ENCODE measurements at places on chromosomes 1 and 21. TPM values are rescaled to one million over a fixed set of nuclear protein-coding genes. Genes with fewer than 3 reads are reported as not detected.

DNA sequence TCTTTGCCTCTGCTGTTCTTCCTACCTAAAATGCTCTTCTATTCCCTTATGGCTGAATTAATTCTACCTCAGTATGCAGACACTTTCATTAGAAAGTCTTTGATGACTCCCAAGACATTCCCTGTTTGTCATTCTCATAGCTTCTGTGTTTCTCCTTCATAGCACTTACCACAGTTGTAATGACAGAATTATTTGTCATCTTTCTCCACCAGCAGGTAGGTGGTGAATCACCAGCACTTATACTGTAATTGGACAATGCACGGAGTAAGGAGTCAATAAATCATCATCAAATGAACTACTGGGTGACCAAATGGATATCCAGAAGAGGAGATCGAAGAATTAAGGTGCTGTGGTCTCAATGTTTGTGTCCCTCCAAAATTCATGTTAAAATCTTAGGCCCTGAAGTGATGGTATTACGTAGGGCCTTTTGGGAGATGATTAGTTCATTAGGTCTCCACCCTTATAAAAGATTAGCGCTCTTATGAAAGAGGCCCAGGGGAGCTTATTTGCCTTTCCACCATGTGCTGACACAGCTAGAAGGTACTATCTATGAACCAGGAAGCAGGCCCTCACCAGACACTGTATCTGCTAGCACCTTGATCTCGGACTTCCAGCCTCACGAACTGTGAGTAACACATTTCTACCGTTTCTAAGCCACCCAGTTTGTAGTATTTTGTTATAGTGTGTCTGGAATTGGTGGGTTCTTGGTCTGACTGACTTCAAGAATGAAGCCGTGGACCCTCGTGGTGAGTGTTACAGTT is 2.4 kb upstream of the CCT8 start:
- no peak for DNase-seq

DNA sequence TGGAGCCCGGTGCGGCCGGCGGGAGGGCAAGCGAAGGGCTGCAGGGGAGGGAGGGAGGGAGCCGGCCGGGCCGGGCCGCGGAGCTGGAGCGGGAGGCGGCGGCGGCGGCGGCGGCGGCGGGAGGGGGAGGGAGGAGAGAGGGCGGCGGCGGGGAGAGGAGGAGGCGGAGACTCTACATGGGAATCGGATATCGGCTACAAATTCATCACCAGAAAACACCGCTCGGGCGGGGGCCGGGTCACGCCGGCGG is at the start of gene AKT3:
Gene AKT3, minus strand, starts transcription at position 42 of the 250 bp plus-strand sequence. CDS start 7,073 bp downstream, outside the sequence.
- peak; percentile 94 for DNase-seq

GRCh38 chr1:179190861-179191260 is 38.6 kb downstream of the ABL2 start:
- DNase-seq = no peak

The TFF1 gene
- total RNA-seq = not detected

- DNase-seq = no peak
These were observed 24.1 kb upstream of the LCE5A start for GRCh38 chr1:152486400-152487006.

GRCh38 chr1:201850053-201850397 is 21.1 kb downstream of the IPO9 start:
- DNase-seq = no peak

The FCER1G gene
- total RNA-seq = 250 TPM

- peak; percentile 92 for DNase-seq
These were observed at the start of gene PTAFR for GRCh38 chr1:28176492-28177470. Gene PTAFR (minus strand): TSS chr1:28176690. CDS start chr1:28151021, 25,669 bp downstream.

- peak; percentile 90 for DNase-seq
These were observed 2.8 kb upstream of the IGSF8 start for GRCh38 chr1:160101037-160101716.

GRCh38 chr1:41242342-41243078 is 404 bp upstream of the SCMH1 start:
- peak; percentile 85 for DNase-seq

The SYPL2 gene
- total RNA-seq = 0.67 TPM

GRCh38 chr1:212125654-212126053 is 90.1 kb downstream of the DTL start:
- no peak for DNase-seq

DNA sequence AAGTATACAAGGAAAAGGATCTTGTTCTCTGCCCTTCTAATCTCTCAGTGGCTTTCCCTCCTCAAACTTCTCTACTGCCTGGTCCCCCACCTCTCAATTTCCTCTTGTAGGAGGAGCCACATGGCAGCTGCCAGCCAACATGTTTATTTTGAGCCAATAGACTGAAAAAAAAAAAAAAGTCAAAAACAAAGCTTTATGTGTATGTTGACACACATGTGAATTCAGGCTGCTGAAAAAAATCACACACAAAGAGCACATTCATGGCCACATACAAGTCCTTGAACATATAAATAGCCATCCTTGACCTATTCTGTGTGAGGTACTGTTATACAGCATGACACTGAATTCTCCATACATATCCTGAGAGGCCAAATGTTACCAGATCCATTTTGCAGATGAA is 3.7 kb downstream of the PTPN14 start:
- DNase-seq = no peak

DNA sequence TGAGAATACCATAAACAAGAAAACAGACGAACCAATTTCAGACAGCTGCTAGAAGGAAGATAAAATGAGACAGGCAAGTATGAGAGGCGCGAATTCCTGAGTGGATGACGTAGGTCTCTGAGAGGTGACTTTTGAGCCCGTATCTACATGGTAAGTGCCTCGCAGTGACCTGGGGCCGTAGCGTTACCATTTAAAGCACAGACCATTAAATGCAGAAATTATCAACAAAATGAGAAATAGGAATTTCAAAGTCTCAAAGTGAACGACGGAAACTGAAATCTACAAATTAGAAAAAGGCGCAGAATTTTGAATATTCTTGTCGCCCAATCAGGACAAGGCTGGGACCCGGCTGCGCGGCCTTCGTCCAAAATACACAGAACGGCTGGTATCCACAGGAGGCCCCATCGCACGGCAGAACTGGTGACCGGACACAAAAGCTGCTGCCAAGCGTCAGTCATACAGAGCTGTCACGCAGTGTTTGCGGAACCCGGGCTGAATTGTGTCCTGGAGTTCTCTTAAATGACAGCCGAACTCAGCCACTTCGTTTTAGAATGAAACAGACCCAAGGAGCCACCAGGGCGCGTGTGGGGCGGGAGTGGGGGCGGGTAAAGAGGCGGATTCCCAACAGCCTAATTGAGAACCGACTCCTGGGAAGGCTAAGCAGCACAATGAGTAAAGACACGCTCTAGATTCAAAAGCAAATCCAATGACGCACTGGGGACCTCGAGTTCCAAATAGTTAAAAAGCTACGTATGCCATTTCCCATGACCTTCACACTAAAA is 13.8 kb upstream of the BOLA1 start:
- DNase-seq = peak; percentile 94

DNA sequence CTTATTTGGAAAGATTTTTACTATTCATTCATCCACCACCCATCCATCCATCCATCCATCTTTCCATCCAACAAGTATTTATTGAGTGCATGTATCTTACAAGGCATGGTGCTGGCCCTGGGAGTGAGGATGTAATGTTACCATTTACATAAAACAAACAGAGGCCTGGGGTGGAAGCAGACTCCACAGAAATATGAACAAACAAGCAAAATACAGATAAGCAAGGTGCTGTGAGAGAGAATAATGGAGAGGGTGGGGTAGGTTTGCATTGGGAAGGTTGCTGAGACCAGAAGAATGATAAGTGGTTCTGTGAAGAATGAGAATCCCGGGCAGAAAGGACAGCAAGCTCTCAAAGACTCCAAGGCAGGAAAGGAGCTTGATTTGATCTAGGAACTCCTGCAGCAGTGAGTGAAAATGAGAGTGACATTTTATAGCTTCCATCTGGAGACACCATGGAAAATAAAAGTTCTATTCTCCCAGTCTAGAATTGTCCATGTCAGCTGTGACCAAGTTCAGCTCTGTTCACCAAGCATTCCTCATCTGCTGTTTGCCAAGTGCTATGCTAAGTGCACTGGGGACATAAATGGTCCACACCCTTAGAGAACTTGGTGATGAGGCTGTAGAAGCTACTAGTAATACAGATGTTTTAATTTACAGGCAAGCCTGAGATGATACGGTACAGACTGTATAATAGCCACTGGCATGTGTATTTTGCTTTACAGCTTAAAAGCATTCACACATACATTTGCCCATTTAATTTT is 75.3 kb downstream of the PEX14 start:
- DNase-seq = no peak

GRCh38 chr1:246971969-246972368 is 35.9 kb downstream of the ZNF695 start:
- peak; percentile 56 for DNase-seq

DNA sequence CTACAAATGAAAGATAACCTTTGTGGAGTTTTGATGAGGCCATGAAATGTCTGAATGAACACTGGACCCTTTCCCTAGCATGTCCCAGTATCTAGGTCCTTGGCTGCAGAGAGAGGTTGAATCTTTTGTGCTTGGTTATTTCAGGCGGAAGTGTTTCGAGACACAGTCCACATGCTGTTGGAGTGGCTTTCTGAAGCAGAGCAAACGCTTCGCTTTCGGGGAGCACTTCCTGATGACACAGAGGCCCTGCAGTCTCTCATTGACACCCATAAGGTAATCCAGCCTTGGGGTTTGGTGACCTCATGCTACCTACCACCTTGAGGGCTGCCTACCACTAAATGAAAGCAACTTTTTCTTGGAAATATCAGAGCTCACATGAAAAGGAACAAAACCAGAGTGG is 38.9 kb upstream of the BMP8A start:
- no peak for DNase-seq

The UCK2 gene
- total RNA-seq = 17.1 TPM

- no peak for DNase-seq
These were observed 566.8 kb upstream of the TMPRSS15 start for GRCh38 chr21:18970416-18970815.

DNA sequence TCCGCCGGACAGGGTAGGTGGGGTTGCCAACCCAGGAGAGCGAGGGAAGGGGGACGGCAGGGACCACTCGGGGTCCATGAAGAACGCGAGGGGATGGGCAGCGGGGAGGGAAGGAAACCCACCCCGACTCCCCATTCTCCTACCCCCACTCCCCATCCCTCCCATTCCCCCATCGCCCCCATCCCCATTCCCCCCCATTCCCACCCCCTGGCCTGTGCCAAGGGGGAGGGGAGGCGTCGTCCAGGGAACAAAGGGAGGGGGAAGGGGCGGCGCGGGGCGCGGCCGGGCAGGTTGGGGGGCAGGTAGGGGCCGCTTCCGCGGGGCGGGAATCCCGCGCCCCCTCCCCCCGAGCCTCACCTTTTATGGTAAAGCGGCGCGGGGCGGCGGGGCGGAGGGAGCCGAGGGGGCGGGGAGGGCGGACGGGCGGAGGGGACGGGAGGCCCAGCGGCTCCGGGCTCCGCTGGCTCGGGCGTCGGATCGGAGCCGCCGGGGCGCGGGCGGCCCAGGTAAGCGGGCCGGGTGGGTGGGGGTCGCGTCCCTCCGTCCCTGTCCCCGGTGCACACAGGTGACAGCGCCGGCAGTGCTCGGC is at the start of gene FBLIM1:
Gene FBLIM1, plus strand, starts transcription at position 453 of the 589 bp plus-strand sequence. CDS start 6,189 bp downstream, outside the sequence.
- DNase-seq = no peak
